ENCODE measurements at places on chromosomes 3 and 15.

GRCh38 chr3:194976049-194976451, 290.4 kb downstream of the FAM43A start:
- no peak for DNase-seq

- no peak for DNase-seq
Observed at GRCh38 chr3:2568156-2568555, 469.5 kb downstream of the CNTN4 start.

- no peak for DNase-seq
Observed at GRCh38 chr15:28955160-28955992, 69.6 kb downstream of the APBA2 start.

DNA sequence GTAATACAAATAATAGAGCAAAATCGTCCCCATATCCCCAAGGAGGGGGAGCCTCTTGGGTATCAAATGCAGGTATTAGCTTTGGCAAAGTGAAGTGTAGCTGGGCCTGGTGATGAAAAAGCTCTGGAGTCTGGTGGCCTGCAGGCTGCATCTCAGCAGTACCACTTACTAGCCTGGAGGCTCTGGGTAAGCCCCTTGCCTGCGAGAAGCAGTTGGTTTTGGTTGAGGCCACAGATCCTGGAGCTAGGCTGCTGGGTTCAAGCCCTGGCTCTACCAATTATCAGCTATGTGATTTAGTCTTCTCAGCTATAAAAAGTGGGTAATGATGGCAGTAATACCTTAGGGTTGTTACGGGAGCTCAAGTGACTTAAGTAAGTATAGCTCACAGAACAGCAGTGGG, 6.1 kb downstream of the KCNAB1 start:
- DNase-seq, result no peak

- no peak for DNase-seq
Observed at GRCh38 chr3:57805266-57805665, 49.2 kb downstream of the SLMAP start.

DNA sequence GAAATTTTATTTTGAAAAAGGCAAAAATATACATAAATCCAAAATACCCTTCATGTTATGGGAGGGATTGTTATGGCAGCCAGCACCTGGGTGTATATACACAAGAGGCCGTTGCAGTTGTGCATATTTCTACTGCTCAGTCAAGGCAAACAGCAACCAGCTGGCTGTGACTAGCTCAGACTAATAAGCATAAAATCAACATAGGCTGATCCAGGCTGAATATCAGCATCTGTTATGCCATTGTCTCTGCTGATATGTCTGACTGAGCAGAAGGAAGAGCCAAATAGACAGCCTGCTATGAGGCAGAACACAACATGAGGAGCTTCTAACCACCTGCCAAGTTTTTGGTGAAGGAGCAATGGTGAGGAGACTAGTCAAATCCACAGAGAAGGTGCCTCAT, 457.5 kb upstream of the ALCAM start:
- no peak for DNase-seq

DNA sequence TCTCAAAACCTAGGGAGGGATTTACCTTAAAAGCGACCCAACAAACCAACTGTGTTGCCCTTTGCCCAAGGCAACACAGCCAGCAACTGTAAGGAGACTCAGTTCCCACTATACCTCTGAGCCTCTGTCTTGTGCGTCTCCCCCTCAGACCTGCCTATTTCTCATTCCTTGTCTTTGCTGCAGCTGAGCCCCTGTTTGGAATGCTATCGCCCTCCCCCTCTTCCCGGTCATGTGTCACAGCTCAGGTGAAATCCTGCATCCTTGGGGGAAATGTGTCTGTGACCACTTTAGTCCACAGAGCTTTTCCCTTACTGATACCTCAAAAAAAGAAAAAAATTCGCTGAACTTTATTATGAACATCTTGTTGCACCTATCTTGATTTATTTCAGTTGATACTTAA, 52.0 kb upstream of the LRIG1 start:
- DNase-seq, result no peak
